Stimulated activated CD4-positive, alpha-beta T cell treated with anti-CD3 and anti-CD28 coated beads, TNF-alpha, amount 100 ng/mL, for 48 hours (primary cell): ENCODE measurements at places on chromosomes 6 and 20.

- DNase-seq: no peak
Measured at GRCh38 chr6:161137320-161137719, 136.5 kb downstream of the AGPAT4 start.

DNA sequence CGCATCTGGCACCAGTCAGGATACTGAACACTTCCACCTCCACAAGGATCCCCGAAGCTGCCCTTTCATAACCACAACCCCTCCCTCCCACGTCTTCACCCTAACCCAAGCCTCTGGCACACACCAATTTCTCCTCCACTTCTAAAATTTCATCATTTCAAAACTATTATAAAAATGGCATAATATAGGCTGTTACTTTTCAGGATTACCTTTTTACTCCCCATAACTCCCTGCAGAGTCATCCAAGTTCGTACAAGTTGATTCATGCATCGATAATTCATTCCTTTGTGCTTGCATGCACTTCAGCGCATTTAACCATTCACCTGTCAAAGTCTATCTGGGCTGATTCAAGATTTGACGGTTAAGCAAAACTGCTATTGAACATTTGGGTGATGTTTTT is 30.6 kb upstream of the LY86 start:
- DNase-seq: no peak

GRCh38 chr20:15333170-15333569 is 995.8 kb upstream of the FLRT3 start:
- DNase-seq: no peak

- DNase-seq: no peak
Measured at GRCh38 chr6:125340991-125341390, 39.2 kb upstream of the HDDC2 start.

- no peak for DNase-seq
Measured at GRCh38 chr6:169326067-169326799, 72.6 kb upstream of the THBS2 start.

- DNase-seq: no peak
Measured at GRCh38 chr6:135423649-135424128, 73.9 kb downstream of the AHI1 start.

- DNase-seq: no peak
Measured at GRCh38 chr6:113585246-113585645, 271.9 kb upstream of the MARCKS start.

DNA sequence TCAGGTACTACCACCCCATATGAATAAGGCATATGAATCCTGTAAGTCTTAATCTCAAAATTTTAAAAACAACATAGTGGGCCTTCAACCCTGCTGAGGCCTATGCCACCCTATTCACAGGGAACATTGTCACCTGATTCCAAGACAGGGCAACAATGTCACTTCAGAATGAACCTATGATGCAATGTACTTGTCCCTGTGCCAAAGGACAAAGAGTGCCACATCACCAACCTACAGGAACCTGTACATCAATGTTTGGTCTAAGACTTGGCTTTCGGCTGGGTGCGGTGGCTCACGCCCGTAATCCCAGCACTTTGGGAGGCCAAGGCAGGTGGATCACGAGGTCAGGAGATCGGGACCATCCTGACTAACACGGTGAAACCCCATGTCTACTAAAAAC is 318.5 kb upstream of the JARID2 start:
- no peak for DNase-seq

GRCh38 chr20:19968466-19969073 is 48.6 kb upstream of the NAA20 start:
- DNase-seq: no peak
